Small intestine (tissue), 16 donors: ENCODE measurements at places on chromosomes 3 and 15. TPM values are rescaled to one million over a fixed set of nuclear protein-coding genes. Genes with fewer than 3 reads are reported as not detected.

Gene CHRD
- not detected for polyA plus RNA-seq

Gene GCNT3
- polyA plus RNA-seq = 83.9 TPM

Gene UBA7
- 27.7 TPM for polyA plus RNA-seq

Gene CNTN3
- polyA plus RNA-seq = 0.66 TPM

Gene ISG20
- polyA plus RNA-seq = 64.5 TPM
